Panc1 (cell line): ENCODE measurements at places on chromosomes 12 and 14.

- H3K4me1 ChIP-seq = no peaks in the 10 kb centered on the region
- H3K27me3 ChIP-seq = no peaks in the 10 kb centered on the region
- H3K4me3 ChIP-seq = no peak overlapping the region
These were observed 13.9 kb downstream of the LPCAT3 start for GRCh38 chr12:7004287-7004803.

DNA sequence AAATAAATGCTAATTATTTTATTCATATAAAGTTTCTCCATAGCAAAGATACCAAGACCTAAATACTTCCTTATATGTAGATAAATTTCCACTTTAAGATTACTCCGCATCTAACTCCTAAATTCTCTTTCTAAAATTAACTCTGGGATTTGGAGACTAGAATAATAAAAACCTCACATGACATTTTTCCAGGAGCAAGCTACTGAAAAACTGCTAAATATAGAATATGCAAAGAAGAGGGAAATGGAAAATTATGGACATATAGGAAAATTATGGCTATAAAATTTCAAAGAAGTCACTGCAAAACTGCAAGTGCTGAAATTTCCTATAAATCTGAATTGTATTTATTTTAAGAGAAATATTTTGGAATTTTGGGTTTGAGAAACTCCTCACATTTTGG, 186.2 kb downstream of the DUSP6 start:
- no peaks in the 10 kb centered on the region for H3K27me3 ChIP-seq
- H3K36me3 ChIP-seq = no peaks in the 10 kb centered on the region
- no peak overlapping the region for H3K27ac ChIP-seq
- H3K4me3 ChIP-seq = no peak overlapping the region
- H3K4me1 ChIP-seq = no peaks in the 10 kb centered on the region
- DNase-seq = no peak

GRCh38 chr12:110667671-110668070, 21.2 kb downstream of the HVCN1 start:
- no peak overlapping the region for H3K27ac ChIP-seq
- no peak for DNase-seq
- H3K36me3 ChIP-seq = no peaks in the 10 kb centered on the region

DNA sequence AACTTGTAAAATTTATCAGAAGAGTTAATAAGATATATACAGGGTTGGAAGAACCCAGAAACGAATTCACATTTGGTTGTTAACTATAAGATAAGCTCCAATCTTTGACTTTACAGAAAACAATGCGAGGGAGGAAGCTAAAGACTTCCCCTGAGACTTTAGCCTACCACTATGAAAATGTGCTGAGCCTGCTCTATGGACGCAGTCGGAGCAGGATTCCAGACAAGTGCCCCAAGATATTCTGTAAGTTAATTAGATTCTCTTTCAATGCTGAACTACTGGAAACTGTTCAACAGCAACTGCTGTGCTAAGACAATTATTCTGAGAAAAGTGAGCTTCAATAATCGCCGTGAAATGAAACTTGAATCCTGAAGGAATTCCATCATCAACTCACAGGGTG, 8.3 kb upstream of the LRRC10 start:
- no peaks in the 10 kb centered on the region for H3K4me1 ChIP-seq
- no peak overlapping the region for H3K4me3 ChIP-seq
- no peak overlapping the region for H3K27ac ChIP-seq

- no peaks in the 10 kb centered on the region for H3K27me3 ChIP-seq
- H3K27ac ChIP-seq = no peak overlapping the region
- no peak for DNase-seq
- H3K36me3 ChIP-seq = no peaks in the 10 kb centered on the region
- H3K4me1 ChIP-seq = no peaks in the 10 kb centered on the region
These were observed 491.5 kb downstream of the SLC6A15 start for GRCh38 chr12:84421103-84421502.

- no peak overlapping the region for H3K4me3 ChIP-seq
- no peaks in the 10 kb centered on the region for H3K36me3 ChIP-seq
- no peak for DNase-seq
- H3K27ac ChIP-seq = no peak overlapping the region
These were observed 19.4 kb upstream of the EML1 start for GRCh38 chr14:99773521-99774497.

DNA sequence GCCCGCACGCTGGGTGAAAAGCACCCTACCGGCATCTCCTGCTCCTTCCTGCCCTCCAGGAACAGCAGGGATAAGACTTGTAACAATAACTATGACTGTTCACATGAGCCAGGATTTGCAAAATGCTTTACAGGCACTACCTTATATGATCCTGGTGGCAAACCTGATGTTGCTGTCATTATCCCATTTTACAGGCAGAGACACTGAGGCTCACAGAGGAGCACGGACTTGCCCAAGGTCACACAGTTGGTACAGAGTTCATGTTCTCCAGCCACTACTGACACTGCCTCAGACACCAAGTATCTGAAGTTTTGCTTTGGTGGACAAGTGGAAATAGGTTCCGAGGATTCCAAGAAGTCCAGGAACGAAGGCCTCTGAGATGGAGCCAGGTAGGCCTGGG, 22.6 kb downstream of the GLTP start:
- DNase-seq = no peak
- no peaks in the 10 kb centered on the region for H3K36me3 ChIP-seq
- H3K4me1 ChIP-seq = no peaks in the 10 kb centered on the region
- no peaks in the 10 kb centered on the region for H3K27me3 ChIP-seq

DNA sequence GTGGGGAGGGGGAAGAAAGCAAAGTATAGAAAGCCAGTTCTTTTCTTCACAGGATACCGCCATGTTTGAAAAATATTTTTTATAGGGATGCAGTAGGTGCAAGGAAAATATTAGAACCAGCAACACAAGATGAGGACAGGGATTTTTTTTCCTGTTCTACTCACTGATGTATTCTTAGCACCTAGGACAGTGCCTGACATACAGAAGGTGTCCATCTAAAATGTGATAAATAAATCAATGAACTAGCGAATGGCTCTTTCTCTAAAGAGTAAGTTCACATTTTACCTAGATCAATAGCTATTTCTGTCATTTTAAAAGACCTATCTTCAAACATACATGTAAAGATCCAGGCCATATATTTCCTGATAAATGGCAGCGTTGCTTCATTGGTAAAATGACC, 18.8 kb downstream of the EGLN3 start:
- no peak for DNase-seq
- H3K4me1 ChIP-seq = no peaks in the 10 kb centered on the region
- no peaks in the 10 kb centered on the region for H3K27me3 ChIP-seq
- H3K27ac ChIP-seq = no peak overlapping the region

DNA sequence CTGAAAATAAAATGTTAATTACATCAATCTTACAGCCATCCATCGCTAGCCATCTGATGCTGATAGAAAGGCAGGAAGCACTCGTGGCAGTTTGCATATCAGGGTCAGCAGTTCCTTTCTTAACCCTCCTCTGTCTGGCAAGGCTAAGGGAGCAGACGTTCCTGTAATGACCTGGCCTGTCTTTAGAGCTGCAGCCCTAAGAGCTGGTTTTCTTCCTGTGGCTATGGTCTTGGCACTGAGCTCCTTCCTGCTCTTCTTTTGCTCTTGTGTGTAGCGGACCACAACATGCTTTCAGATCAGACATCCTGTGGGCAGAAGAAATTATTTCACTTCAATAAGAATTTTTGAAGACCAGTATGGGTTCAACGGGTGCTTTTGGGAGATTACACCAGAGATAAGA, 170.4 kb downstream of the DAD1 start:
- H3K27me3 ChIP-seq = no peaks in the 10 kb centered on the region
- no peak for DNase-seq
- no peak overlapping the region for H3K4me3 ChIP-seq
- H3K36me3 ChIP-seq = no peaks in the 10 kb centered on the region
- no peak overlapping the region for H3K27ac ChIP-seq
- no peaks in the 10 kb centered on the region for H3K4me1 ChIP-seq

- H3K27me3 ChIP-seq = no peaks in the 10 kb centered on the region
- no peaks in the 10 kb centered on the region for H3K36me3 ChIP-seq
- no peak overlapping the region for H3K4me3 ChIP-seq
- H3K4me1 ChIP-seq = 0 out of 2 replicates have a peak, but pooled peaks cover 3% of the 10 kb centered on the region
- DNase-seq = no peak
These were observed 11.3 kb downstream of the CFAP54 start for GRCh38 chr12:96500693-96501092.

DNA sequence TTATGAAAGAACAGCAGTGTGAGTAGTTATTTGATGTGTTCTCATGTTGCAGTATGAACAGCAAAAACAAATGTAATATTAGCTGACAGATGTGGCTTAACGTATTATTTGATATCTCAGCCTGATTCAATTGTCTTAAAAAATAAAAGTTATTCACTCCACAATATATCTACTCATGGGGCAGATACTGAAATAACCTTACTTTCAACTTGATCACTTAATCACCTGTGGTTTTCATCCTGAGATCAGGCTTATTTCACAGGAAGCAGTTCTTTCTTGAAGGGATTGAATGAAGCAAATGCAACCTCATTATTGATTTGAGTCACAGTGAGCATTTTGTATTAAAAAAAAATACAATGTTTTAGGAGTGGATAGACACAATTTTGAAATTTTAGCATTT, 90.3 kb downstream of the AKAP6 start:
- H3K27ac ChIP-seq = no peak overlapping the region
- H3K36me3 ChIP-seq = no peaks in the 10 kb centered on the region
- H3K4me3 ChIP-seq = no peak overlapping the region
- no peaks in the 10 kb centered on the region for H3K27me3 ChIP-seq
- H3K4me1 ChIP-seq = no peaks in the 10 kb centered on the region

GRCh38 chr12:54641554-54641953, 6.6 kb downstream of the DCD start:
- H3K4me1 ChIP-seq = no peaks in the 10 kb centered on the region
- H3K36me3 ChIP-seq = no peaks in the 10 kb centered on the region
- peaks cover 23% of the 10 kb centered on the region for H3K27me3 ChIP-seq
- H3K4me3 ChIP-seq = no peak overlapping the region

- no peak overlapping the region for H3K4me3 ChIP-seq
- DNase-seq = no peak
- H3K36me3 ChIP-seq = no peaks in the 10 kb centered on the region; the same call in 1 of the 2 replicates
These were observed 32.6 kb downstream of the CD163L1 start for GRCh38 chr12:7411343-7411742.

- H3K4me3 ChIP-seq = no peak overlapping the region
- no peaks in the 10 kb centered on the region for H3K36me3 ChIP-seq
- H3K4me1 ChIP-seq = peaks cover 11% of the 10 kb centered on the region
- H3K27ac ChIP-seq = no peak overlapping the region
These were observed 8.8 kb downstream of the IKBIP start for GRCh38 chr12:98635657-98636323.

DNA sequence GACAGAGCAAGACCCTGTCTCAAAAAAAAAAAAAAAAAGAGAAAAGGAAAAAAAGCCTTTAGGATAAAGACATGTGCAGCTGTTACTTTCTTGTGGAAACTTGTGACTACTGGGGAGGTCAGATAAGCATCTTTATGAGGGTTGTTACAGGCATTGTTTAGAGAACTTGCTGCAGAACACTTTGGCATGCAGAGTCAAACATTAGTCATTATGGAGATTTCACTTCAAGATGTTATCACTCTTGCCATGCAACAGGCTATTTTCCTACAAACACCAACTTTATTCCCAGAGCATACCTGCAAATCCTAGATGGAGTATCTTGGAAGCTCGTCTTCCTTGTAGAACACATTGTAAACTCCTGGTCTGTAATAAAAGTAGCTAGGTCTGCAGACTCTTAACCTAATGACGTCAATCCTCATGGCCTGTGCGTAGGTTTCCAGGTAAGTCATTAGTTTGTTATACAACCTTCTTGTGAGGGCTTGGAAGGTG, 36.3 kb upstream of the WDR89 start:
- H3K4me1 ChIP-seq = peaks cover 27% of the 10 kb centered on the region
- H3K4me3 ChIP-seq = no peak overlapping the region
- DNase-seq = peak; percentile 38
- peak overlapping the region; percentile 75; the same call in 1 of the 2 replicates for H3K27ac ChIP-seq

GRCh38 chr14:52397844-52398243, 83.7 kb downstream of the PTGER2 start:
- no peaks in the 10 kb centered on the region for H3K4me1 ChIP-seq
- no peak overlapping the region for H3K27ac ChIP-seq
- H3K4me3 ChIP-seq = no peak overlapping the region
- H3K27me3 ChIP-seq = no peaks in the 10 kb centered on the region; the same call in 1 of the 2 replicates
- H3K36me3 ChIP-seq = no peaks in the 10 kb centered on the region

- H3K27ac ChIP-seq = no peak overlapping the region
- peaks cover 5% of the 10 kb centered on the region; the same call in 1 of the 2 replicates for H3K27me3 ChIP-seq
- no peaks in the 10 kb centered on the region for H3K36me3 ChIP-seq
- DNase-seq = no peak
- H3K4me1 ChIP-seq = no peaks in the 10 kb centered on the region
- no peak overlapping the region for H3K4me3 ChIP-seq
These were observed 31.2 kb upstream of the CHPT1 start for GRCh38 chr12:101666052-101666728.

DNA sequence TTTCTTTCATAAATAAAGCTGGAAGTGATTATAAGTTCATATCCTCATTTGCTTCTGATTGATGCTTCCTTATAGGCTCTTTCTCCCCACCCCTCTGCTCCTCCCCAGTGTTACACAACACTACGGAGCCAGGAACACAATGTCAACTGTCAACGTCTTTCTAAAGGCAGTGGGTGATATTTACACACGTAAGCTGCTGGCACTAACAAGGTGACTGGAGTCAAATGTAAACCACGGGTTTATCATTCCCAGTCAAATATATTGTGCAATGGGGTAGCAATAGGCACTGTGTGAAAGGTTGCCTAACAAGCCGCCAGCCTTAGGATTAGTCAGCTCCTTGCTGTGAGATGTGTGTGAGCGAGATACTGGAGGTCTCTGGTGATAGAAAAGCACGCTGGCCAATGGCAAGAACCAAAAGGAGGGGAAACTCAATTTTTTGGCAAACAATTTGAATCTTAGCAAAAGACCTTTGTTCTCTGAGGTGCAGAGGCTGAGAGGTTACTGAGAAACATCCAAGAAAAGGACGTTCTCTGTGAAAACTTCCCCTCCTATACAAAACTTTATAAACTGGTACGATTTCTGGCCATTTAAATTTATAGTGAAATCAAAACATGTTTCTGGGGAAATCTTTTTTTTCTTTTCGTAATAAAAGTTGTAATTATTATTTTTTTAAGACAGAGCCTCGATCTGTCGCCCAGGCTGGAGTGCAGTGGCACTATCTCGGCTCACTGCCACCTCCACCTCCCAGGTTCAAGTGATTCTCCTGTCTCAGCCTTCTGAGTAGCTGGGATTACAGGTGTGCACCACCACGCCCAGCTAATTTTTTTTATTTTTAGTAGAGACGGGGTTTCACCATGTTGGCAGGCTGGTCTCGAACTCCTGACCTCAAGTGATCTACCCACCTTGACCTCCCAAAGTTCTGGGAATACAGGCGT, 22.3 kb upstream of the HECTD1 start:
- no peaks in the 10 kb centered on the region for H3K27me3 ChIP-seq
- H3K4me1 ChIP-seq = no peaks in the 10 kb centered on the region; the same call in 1 of the 2 replicates
- peak overlapping the region; percentile 18; the same call in 1 of the 2 replicates for H3K4me3 ChIP-seq
- no peaks in the 10 kb centered on the region for H3K36me3 ChIP-seq
- DNase-seq = peak; percentile 95

GRCh38 chr14:36773558-36773957, 111.9 kb downstream of the PAX9 start:
- H3K27ac ChIP-seq = no peak overlapping the region
- no peaks in the 10 kb centered on the region for H3K27me3 ChIP-seq
- H3K4me1 ChIP-seq = no peaks in the 10 kb centered on the region
- no peaks in the 10 kb centered on the region for H3K36me3 ChIP-seq

- no peak for DNase-seq
- H3K27ac ChIP-seq = no peak overlapping the region
- H3K4me1 ChIP-seq = no peaks in the 10 kb centered on the region
- no peaks in the 10 kb centered on the region; the same call in 1 of the 2 replicates for H3K27me3 ChIP-seq
- no peak overlapping the region for H3K4me3 ChIP-seq
These were observed 68.8 kb upstream of the SFSWAP start for GRCh38 chr12:131642101-131642540.
